ENCODE measurements at places on chromosomes 5 and 9.

DNA sequence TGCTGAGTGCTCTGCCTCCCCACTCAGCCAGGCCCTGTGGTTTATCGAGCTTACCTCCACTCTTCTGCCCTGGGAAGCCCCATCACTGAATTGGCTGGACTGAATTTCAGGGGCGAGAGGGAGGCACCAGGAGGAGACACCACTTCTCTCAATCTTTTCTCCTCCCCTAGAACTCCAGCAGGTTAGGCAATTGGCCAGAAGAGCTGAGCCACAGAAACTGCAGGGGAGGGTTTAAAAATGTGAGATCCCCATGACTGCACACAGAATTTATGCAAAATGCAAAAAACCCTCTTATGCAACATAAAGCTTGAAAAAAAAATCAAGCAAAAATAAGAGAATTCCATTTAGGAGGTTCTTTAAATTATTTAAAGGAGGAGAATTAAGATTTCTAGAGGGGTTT is 29.9 kb downstream of the TUT7 start:
- no peak for DNase-seq

DNA sequence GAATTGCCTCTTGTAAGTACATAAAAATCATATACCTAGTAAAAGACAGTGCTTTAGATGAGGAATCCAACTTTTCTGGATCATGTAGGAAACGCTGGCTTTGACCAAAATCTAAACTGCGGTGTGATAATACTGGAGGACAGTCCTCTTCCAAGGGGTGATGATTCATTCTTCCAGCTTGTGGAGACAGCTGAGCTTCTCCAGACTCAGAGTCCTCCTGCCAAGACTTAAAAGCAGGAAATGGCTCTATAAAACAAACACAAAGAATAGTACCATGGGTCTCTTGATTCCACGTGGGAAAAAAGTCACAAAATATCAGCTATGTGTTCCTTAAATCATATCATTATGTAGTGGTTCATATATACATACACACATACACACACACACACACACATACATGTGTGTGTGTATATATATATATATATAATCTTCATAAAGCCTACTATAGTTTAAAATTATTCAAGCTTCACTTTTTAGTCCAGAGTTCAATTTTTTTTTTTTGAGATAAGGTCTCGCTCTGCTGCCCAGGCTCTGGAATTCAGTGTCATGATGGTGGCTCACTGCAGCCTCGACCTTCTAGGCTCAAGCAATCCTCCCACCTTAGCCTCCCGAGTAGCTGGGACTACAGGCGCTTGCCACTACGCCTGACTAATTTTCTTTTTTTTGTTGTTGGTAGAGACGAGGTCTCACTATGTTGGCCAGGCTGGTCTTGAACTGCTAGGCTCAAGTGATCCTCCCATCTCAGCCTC is 65.0 kb downstream of the PKD2L2 start:
- DNase-seq = no peak

DNA sequence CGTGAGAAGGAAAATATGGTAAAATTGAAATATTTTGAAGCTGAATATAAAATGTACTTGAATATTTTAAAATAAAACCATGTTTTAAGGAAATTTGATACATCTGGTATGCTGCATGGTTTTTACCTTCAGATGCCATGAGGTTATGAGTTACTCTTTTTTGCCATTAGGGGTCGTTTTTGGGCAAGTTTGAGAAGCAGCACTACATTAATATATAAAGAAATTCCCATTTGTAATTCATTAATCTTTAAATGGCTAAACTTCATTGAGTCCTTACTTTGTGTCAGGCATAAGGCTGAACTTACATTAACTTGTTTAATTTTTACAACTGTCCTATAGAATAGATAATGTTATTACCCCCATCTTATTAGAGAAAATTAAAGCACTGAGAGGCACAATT is 152.3 kb downstream of the KDM4C start:
- DNase-seq = no peak

DNA sequence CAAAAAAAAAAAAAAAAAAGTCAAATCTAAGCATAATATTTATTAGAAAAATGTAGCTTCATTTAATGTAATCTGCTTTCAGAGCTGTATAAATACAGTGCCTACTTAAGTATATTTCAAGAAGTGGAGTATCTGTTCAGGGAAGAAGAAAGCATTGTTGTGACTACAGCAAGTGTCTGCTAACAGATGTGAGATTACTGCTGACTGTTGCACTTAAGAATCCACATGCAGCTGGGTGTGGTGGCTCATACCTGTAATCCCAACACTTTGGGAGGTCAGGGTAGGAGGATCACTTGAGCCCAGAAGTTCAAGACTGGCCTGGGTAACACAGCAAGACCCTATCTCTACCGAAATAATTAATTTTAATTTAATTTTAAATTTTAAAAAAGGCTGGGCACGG is 19.0 kb downstream of the KDM3B start:
- DNase-seq = no peak

- no peak for DNase-seq
These were observed 289.6 kb downstream of the GABRB2 start for GRCh38 chr5:161256957-161257356.

DNA sequence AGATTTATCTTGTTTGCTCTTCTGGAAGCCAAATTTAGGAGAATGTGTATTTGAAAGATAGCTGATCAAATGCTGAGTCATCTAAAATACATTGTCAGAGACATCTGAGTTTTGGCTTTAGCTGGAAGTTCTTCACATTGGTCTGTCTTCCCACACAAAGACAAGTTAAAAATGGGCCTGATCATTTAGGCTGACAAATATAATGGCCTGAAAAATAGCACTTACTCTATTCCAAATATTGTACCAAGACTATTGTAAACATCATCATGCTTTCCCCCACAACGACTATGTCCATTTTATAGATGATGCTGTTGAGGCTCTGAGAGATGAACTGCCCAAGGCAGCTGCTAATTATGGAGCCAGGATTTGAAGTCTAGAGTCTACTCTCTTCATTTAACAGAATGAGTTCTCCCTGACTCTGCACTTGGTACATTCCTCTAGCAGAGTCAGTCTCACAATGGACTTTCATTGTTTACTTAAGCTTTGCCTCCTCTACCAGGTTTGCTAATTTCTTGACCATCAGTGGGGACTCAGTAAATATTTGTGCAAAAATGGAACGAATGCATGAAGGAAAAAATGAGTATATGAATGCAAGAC is 619.4 kb upstream of the KLF4 start:
- DNase-seq = no peak

GRCh38 chr9:74577956-74578355 is 80.8 kb downstream of the RORB start:
- DNase-seq = no peak

- DNase-seq = no peak
These were observed 25.4 kb downstream of the DAB2 start for GRCh38 chr5:39399135-39400036.

DNA sequence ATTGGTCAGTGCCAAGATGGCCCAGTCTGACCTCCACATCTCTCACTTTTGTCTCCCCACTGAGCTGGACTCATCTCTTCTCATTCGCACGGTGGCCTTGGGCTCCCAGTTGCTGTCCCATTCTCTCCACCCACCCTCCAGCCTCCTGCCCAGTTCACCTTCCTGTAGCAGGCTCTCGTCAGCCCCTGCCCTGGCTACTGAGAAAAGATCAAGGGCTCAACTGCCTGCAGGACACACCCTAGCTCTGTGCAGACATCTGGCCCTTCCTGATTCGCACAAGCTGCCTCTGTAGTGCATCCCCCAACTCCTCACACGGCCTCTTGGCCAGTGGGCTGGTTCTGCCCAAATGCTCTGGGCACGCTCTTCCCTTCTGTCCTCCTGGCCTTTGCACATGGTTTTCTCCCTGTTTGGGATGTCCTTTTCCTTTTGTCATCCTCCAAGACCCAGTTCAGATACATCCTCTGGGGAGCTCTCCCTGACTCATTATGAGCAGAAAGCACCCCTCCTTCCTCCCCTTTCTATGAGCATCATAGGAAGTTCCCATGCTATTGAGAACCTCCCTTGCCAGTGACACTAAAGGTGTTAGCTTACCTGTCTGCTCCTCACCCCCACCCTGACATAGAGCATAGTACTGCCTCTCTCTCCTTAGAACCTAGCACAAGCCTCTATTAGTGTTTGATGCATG is 78.5 kb upstream of the TGFBR1 start:
- no peak for DNase-seq

DNA sequence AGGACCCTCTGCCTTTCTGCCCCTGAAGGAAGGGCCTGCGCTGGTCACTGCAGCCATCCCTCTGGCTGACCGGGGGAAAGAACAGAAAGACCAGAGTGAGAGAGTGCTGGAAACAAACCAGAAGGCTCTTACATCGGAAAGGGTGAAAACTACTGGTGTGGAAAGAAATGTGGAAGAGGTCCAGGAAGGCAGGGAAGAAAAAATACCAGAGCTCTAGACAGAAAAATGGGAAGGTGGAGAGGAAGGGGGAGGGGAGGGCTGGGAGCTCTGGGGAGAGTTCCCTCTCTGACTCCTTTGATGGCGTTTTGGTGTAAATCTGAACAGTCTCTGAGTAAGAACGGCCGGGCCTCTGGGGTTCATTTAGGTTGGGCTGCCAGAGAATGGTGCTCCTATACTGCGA is 47.7 kb downstream of the COL23A1 start:
- DNase-seq = no peak

DNA sequence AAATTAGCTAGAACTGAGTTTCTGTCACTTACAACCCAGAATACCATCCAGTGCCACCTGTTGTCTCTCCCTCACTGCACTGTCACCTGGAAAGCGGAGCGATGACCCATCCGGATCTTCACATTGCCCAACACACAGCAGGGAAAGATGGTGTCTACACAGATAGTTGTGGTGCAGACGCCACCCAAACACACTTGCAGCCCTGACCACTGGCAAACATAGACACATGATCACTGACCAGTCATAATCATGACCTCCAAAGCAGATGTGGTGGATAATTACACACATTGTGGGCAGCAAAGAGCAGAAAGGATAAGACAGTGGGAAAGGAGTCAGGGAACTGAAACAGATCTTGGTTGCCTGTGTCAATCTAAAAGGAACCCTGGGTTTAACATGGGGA is 64.7 kb downstream of the GABBR2 start:
- DNase-seq = no peak

- DNase-seq = no peak
These were observed 27.6 kb downstream of the DIMT1 start for GRCh38 chr5:62376064-62376463.

- no peak for DNase-seq
These were observed 23.2 kb upstream of the TBC1D9B start for GRCh38 chr5:179930788-179931473.

DNA sequence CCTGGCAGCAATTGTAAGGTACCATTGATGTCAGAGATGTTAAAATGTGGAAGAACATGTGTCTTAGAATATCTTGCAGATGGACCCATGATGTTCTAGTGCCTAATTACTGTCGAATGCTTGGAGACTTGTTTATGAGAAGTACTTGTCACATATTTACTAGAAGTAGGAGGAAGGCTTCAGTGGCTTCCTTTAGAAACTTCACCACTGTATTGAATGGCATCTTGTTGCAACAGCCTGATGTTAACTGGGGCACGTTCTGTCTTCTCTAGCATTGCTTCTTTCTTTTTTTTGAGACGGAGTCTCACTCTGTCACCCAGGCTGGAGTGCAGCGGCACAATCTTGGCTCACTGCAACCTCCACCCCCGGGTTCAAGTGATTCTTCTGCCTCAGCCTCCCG is 16.5 kb downstream of the UGCG start:
- DNase-seq = no peak

DNA sequence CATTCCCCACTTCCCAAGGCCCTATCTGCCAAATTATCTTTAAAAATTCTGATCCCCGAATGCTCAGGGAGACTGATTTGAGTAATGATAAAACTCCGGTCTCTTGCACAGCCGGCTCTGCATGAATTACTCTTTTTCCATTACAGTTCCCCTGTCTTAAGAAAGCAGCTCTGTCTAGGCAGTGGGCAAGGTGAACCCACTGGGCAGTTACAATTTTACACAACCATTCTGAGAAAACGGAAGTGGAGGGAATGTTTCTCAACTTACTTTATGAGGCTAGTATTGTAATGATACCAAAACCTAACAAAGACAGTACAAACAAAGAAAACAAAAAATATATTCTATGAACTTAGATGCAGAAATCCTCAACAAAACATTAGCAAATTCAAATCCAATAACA is 100.0 kb downstream of the MCTP1 start:
- DNase-seq = no peak

DNA sequence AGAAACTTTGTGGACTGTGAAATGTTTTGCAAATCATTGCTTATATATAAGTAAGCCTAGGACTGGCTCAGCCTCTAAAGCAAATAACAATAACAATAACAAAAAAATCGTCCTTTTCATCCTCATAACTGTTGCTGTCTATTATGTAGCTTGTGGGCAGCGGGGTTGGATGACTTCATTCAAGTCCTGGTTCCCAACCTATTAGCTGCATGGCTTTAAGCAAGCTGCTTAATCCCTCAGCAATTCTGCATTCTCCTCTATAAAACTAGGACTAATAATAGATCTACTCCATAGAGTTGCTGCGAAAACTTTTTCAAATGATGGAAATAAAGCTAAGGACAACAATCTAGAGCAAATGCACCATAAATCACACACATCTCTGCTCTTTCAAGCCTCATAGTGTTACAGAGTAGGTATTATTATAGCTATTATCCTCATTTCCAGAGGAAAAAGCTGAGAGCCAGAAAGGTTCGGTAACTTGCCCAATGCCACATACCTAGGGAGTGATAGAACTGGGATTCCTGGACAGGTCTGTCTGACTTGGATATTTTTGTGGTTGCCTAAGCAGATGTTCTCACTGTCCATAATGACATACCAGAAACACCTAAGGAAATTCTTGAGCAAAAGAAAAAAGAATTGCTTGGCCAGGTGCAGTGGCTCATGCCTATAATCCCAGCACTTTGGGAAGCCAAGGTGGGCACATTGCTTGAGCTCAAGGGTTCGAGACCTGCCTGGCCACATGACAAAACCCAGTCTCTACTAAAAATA is 98.8 kb upstream of the ADRA1B start:
- no peak for DNase-seq

DNA sequence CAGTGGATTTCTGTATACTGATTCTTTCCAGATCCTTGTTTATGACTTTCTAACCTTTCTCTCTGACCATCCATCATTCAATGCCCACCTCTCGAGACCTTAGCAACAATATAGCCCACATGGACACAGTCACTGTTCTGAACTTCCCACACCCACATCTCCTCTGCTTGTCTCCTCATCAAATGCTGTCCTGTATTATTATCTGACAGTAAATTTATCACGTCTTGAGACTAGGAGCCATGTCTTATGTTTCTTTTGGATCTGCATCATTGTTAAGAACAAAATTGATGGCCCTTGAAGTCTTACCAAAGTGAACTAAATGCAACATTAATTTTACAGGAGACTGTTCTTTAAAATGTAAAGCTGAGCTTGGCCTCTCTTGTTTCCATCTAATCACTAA is 495.4 kb upstream of the KLF4 start:
- DNase-seq = no peak

Data from stimulated activated CD8-positive, alpha-beta memory T cell treated with anti-CD3 and anti-CD28 coated beads, Interleukin-7, amount 100 ng/mL, for 1 hour (primary cell).